Thymus (tissue), 14 donors: ENCODE measurements at places on chromosomes 3 and 15. TPM values are rescaled to one million over a fixed set of nuclear protein-coding genes. Genes with fewer than 3 reads are reported as not detected.

DNA sequence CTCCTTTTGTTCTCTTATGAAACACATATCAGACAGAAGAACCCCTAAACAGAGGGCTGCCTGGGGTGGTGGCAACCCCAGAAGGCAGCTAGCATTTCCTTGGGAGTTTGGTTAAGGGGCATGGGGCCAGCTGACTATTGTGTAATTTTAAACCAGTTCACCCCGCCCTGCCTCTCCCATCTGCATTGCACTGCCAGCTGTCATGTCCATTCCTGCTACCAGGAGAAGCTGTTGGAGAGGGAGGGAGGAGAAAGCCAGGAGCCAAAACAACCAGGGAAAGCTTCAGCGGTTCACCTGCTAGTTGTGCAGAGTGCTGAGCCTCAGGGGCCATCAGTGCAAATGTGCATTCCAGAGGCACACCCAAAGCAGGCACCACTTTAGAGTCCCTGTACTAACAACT is 47.6 kb upstream of the ATP1B3 start:
- H3K27me3 ChIP-seq, result no peaks in the 10 kb centered on the region
- no peaks in the 10 kb centered on the region for H3K36me3 ChIP-seq
- H3K4me1 ChIP-seq, result no peaks in the 10 kb centered on the region
- H3K27ac ChIP-seq, result no peak overlapping the region
- H3K4me3 ChIP-seq, result no peak overlapping the region

GRCh38 chr3:126355777-126356372 is 1.3 kb downstream of the KLF15 start:
- no peaks in the 10 kb centered on the region for H3K36me3 ChIP-seq
- no peak for DNase-seq
- peaks cover 71% of the 10 kb centered on the region for H3K27me3 ChIP-seq
- H3K27ac ChIP-seq, result no peak overlapping the region

- no peaks in the 10 kb centered on the region for H3K36me3 ChIP-seq
- H3K27ac ChIP-seq, result no peak overlapping the region
- no peak overlapping the region for H3K4me3 ChIP-seq
- H3K27me3 ChIP-seq, result no peaks in the 10 kb centered on the region
- H3K4me1 ChIP-seq, result peaks cover 24% of the 10 kb centered on the region
Observed at GRCh38 chr3:32844914-32845313, 27.1 kb downstream of the TRIM71 start.

GRCh38 chr3:43097400-43098080 is 8.3 kb downstream of the POMGNT2 start:
- H3K27ac ChIP-seq, result no peak overlapping the region
- DNase-seq, result no peak
- no peak overlapping the region for H3K4me3 ChIP-seq
- H3K36me3 ChIP-seq, result no peaks in the 10 kb centered on the region
- H3K4me1 ChIP-seq, result no peaks in the 10 kb centered on the region
- no peaks in the 10 kb centered on the region for H3K27me3 ChIP-seq

DNA sequence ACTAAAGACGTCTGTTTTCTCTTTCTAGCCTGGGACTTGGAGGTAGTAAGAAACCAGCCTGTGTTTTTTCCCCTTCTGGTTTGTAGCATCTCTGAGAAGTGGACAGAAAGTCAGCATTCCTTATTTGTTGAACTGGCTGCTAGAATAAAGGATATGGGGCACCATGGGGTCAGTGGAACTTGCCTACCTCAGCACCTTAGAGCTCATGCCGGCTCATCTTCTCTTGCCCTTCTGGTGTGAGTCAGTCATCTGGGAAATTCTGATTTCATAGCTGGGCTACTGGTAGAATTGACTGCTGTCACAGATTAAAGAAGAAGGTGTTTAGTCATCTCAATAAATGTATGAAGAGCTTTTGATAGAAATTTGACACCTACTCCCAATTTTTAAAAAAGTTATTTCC is 202.7 kb upstream of the TOPAZ1 start:
- DNase-seq, result no peak
- no peaks in the 10 kb centered on the region for H3K4me1 ChIP-seq
- H3K4me3 ChIP-seq, result no peak overlapping the region
- H3K27me3 ChIP-seq, result no peaks in the 10 kb centered on the region
- no peaks in the 10 kb centered on the region for H3K36me3 ChIP-seq
- no peak overlapping the region for H3K27ac ChIP-seq

GRCh38 chr3:10551139-10551538 is 45.8 kb upstream of the ATP2B2 start:
- DNase-seq, result no peak
- no peaks in the 10 kb centered on the region for H3K4me1 ChIP-seq
- no peak overlapping the region for H3K27ac ChIP-seq

GRCh38 chr15:49045751-49046219 is 461 bp downstream of the SECISBP2L start:
- H3K27ac ChIP-seq, result peak overlapping the region; percentile 57
- H3K36me3 ChIP-seq, result no peaks in the 10 kb centered on the region
- peak overlapping the region; percentile 95 for H3K4me3 ChIP-seq
- no peaks in the 10 kb centered on the region for H3K27me3 ChIP-seq
- H3K4me1 ChIP-seq, result peaks cover 5% of the 10 kb centered on the region
- DNase-seq, result peak; percentile 46

GRCh38 chr3:108004647-108005046 is 86.2 kb downstream of the CD47 start:
- H3K27me3 ChIP-seq, result no peaks in the 10 kb centered on the region
- H3K4me3 ChIP-seq, result no peak overlapping the region
- DNase-seq, result no peak
- no peaks in the 10 kb centered on the region for H3K36me3 ChIP-seq
- no peak overlapping the region for H3K27ac ChIP-seq

DNA sequence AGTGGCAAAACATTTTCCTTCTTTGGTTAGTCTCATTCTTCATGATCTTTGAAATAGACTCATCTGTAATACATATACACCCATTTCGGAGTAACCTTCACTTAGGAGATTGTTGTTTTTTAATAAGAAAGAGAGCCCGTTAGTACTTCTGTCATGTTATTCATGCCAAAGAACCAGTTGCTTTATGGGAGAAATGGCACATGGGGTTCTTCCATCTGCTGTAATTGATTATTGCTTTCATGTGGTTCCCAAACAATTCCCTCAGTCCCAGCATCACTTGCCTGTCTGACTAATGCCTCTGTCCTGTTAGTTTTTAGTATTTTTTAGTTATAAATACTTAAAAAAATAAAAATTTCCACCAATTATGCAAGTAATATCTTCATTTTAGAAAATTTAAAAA is 33.8 kb upstream of the FAH start:
- H3K27me3 ChIP-seq, result no peaks in the 10 kb centered on the region
- H3K4me1 ChIP-seq, result no peaks in the 10 kb centered on the region
- peaks cover 9% of the 10 kb centered on the region for H3K36me3 ChIP-seq
- no peak for DNase-seq
- no peak overlapping the region for H3K4me3 ChIP-seq

DNA sequence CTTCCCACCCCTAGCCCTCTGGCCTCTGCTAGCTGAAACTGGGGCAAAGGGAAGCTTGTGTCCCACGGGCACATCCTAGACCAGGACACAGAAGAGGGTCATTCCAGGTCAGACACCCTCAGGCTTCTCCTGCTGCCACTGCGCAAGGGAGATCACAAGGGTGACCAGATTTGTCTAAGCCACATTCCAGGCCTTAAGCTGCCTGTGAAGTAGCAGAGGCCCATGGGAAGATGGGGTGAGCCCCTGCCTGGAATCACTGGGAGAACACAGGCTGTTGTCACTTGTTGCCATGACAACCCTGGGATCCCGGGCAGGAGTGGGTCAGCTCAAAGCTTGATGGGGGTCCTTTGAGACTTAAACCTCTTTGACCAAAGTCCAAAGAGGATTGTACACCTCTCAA is 10.8 kb downstream of the STRA6 start:
- DNase-seq, result no peak
- H3K36me3 ChIP-seq, result peaks cover 3% of the 10 kb centered on the region
- H3K27ac ChIP-seq, result no peak overlapping the region
- H3K4me3 ChIP-seq, result no peak overlapping the region
- H3K27me3 ChIP-seq, result no peaks in the 10 kb centered on the region
- peaks cover 10% of the 10 kb centered on the region for H3K4me1 ChIP-seq

- no peak overlapping the region for H3K4me3 ChIP-seq
- no peak overlapping the region for H3K27ac ChIP-seq
Observed at GRCh38 chr3:166879661-166880060, 500.4 kb downstream of the ZBBX start.

- H3K4me1 ChIP-seq, result peaks cover 20% of the 10 kb centered on the region
- peak within 1 kb of the TSS; percentile 69 for H3K4me3 ChIP-seq
- H3K36me3 ChIP-seq, result peaks cover 3% of the 10 kb centered on the region
- H3K27ac ChIP-seq, result peak within 1 kb of the TSS; percentile 62
- peaks cover 15% of the 10 kb centered on the region for H3K27me3 ChIP-seq
Observed at GRCh38 chr3:15332405-15333098, at the start of gene SH3BP5. Gene SH3BP5, minus strand, starts transcription at chr3:15332586. Its CDS starts 178 bp downstream, at chr3:15332408.

DNA sequence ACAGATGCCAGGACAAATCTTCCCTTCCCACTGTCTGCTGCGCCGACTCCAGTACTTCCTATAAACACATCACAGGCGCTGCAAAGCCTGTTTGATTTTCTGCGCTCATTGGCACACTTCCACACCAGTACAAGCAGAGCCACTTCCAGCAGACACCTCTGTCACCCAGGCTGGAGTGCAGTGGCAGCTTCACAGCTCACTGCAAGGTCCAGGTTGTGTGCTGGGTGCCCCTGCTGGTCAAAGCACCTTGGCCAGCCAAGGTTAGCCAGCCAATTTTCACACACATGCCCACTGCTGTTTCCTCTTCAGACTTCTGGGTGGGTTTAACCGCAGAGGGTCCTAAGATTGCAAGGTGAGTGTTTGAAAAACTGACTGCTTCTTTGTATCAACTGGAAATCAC is 4.9 kb downstream of the CHDH start:
- H3K4me1 ChIP-seq, result peaks cover 4% of the 10 kb centered on the region
- H3K36me3 ChIP-seq, result no peaks in the 10 kb centered on the region
- H3K27me3 ChIP-seq, result peaks cover 42% of the 10 kb centered on the region
- no peak overlapping the region for H3K27ac ChIP-seq
- DNase-seq, result no peak

SLC24A5 gene
- 0.05 TPM for total RNA-seq

ALAS1 gene
- 34.5 TPM for total RNA-seq

TGM5 gene
- total RNA-seq, result 0.19 TPM

CPLX3 gene
- total RNA-seq, result 0.05 TPM

MYRIP gene
- total RNA-seq, result 0.28 TPM
